ENCODE measurements at places on chromosomes 6 and 20. TPM values are rescaled to one million over a fixed set of nuclear protein-coding genes. Genes with fewer than 3 reads are reported as not detected.
A peak's percentile ranks its signal among the peaks of the same experiment; 100 is the strongest.

DNA sequence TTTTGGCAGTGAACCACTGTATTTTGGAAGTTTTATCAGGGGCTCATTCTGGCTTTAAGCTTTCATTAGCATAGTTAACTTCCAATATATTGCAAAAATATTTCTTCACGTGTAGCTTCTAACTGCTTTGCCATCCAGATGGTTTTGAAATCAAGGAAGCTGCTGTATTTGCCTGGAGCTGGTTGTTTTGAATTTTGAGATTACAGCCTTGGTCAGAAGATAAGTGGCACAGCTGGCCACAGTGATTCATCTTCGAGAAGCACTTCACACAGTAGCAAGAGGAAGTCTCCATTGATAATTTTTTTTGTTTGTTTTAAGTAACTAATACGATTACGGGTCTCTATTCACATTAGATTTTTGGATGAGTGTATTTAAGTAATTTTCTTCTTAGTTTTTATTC lies 3.8 kb downstream of the APCDD1L start:
- DNase-seq, result peak; percentile 94

ADAM33 gene
- total RNA-seq, result 44.8 TPM

ADA gene
- total RNA-seq, result 6.4 TPM

DNA sequence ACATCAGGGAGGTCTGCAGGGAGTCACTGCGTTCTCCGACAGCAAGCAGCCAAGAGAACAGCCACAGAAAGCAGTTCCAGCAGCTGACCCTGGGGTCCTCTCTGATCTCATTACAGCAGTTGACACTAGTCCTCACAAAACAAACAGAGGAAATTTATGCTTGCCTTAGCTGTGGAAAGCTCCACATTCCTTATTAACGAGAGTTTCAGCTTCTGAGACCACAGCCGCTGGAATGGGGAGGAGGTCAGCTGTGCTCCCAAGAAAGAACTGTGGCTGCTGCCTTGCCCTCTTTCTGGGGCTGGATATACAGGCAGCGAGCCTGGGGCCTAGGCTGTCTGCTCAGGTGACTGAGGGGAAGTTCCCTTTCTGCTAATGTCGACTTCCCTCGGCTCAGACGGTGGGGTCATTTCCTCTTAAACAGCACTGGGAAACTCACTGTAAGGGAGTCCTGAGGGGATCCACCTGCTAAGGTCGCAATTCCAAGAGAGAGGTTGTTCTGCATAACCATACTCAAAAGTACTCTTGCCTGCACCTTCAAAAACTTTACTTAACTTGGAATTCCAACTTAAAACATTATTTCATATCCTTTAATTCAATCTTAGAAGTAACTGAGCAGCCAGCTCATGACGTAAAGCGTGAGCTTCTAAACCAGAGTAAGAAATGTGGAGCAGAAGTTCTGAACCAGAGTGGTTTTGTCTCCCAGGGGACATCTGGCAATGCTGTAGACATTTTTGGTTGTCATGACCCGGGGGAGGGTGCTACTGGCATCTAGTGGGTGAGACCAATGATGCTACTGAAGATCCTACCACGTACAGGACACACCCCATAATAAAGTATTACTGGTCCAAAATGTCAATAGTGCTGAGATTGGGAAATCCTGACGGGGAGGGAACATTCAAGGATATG lies 80.3 kb downstream of the BACH2 start:
- DNase-seq, result peak; percentile 82

VSX1 gene
- total RNA-seq, result not detected

MCCD1 gene
- total RNA-seq, result not detected

- no peak for DNase-seq
Measured at GRCh38 chr6:90000864-90001731, 106.8 kb downstream of the GJA10 start.

THBS2 gene
- total RNA-seq, result 478 TPM

GRCh38 chr20:49543071-49543857 lies 24.7 kb downstream of the PTGIS start:
- no peak for DNase-seq

MEI4 gene
- total RNA-seq, result not detected

DNA sequence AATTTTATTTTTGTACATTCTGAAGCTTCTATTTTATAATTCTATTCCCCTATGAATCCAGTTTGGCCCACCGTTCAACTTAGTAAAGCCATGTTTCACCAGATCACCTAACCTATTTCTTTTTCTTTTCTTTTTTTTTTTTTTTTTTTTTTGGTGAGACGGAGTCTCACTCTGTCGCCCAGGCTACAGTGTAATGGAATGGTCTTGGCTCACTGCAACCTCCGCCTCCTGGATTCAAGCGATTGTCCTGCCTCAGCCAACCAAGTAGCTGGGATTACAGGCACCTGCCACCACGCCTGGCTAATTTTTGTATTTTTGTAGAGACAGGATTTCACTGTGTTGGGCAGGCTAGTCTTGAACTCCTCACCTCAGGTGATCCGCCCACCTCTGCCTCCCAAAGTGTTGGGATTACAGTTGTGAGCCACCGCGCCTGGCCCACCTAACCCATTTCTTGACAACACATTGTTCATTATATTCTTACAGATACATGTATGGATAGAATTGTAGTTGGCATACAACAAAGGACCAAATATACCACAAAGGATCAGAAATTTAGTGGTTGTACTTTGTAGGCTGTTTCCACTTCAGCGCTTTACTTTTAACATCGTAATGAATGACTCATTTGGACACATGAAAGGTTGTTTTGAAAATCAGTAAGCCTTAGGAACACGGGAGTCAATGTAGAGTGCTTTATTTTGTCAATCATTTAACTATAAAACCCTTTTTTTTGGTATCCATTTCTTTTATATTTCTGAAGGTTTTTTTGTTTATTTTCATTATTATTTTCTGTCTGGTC lies 63.2 kb downstream of the GJA1 start:
- peak; percentile 49 for DNase-seq
